T-helper 17 cell (primary cell): ENCODE measurements at places on chromosomes 4 and X. TPM values are rescaled to one million over a fixed set of nuclear protein-coding genes. Genes with fewer than 3 reads are reported as not detected.
A peak's percentile ranks its signal among the peaks of the same experiment; 100 is the strongest.

THOC2 gene
- total RNA-seq: 86.2 TPM

RAB28 gene
- total RNA-seq: 8.9 TPM

PPA2 gene
- 46.1 TPM for total RNA-seq

CENPVL3 gene
- total RNA-seq: not detected

NCAPG gene
- total RNA-seq: 1.2 TPM

TMEM187 gene
- total RNA-seq: 3.0 TPM

BTC gene
- total RNA-seq: not detected

- no peaks in the 10 kb centered on the region for H3K36me3 ChIP-seq
- H3K27ac ChIP-seq: no peak overlapping the region
- DNase-seq: no peak
Observed at GRCh38 chr4:127120441-127121090, 512.2 kb upstream of the INTU start.

- no peak for DNase-seq
- H3K4me3 ChIP-seq: no peak overlapping the region
- H3K36me3 ChIP-seq: no peaks in the 10 kb centered on the region
- no peaks in the 10 kb centered on the region for H3K27me3 ChIP-seq
- no peaks in the 10 kb centered on the region for H3K4me1 ChIP-seq
Observed at GRCh38 chr4:93437991-93438390, 390.6 kb upstream of the ATOH1 start.

DNA sequence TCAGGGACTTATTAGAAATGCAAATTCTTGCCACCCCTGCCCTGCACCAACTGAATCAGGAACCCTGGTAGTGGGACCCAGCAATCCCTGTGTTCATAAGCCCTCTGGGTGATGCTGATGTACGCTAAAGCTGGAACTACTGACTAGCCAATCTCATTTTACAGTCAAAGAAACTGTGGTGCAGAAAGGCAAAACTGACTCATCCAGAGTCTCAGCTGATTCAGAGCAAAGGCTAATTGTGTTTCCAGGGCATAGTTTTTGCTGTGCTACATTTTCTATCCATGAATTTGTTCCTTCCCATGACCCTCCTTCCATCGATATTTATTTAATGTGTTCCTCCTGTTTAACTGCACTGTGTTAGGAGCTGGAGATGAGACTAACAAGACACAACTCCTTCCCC, 207.5 kb downstream of the REPS2 start:
- no peak overlapping the region for H3K27ac ChIP-seq
- no peak overlapping the region for H3K4me3 ChIP-seq
- no peak for DNase-seq
- no peaks in the 10 kb centered on the region for H3K27me3 ChIP-seq
- H3K36me3 ChIP-seq: no peaks in the 10 kb centered on the region

GRCh38 chr4:156137679-156138473, 184.2 kb upstream of the CTSO start:
- no peak overlapping the region for H3K27ac ChIP-seq
- no peaks in the 10 kb centered on the region for H3K4me1 ChIP-seq
- DNase-seq: no peak
- no peaks in the 10 kb centered on the region for H3K27me3 ChIP-seq
- H3K4me3 ChIP-seq: no peak overlapping the region

DNA sequence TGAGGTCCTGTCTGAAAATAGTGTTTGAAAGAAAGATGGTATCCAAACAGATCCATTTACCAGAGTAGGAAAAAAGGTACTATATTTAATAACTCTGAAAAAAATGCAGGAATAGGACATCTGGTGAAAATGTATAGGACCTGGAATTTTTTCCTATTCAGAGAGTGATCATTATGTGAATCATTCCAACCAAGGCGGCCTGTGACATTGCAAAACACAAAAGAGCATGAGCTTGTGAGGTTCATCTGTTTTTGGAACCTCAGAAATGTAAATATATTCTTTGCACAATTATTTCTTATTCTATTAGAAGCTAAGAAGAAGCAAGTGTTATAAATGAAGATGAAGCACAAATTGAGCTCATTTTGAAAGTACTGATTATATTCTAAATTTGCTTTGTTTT, 2.0 kb downstream of the C4orf51 start:
- no peak for DNase-seq
- peaks cover 28% of the 10 kb centered on the region for H3K27me3 ChIP-seq
- H3K27ac ChIP-seq: no peak overlapping the region
- peaks cover 2% of the 10 kb centered on the region for H3K36me3 ChIP-seq
- no peaks in the 10 kb centered on the region for H3K4me1 ChIP-seq
- H3K4me3 ChIP-seq: no peak overlapping the region

GRCh38 chr4:70452946-70453345, 19.1 kb upstream of the MUC7 start:
- DNase-seq: no peak
- no peaks in the 10 kb centered on the region for H3K27me3 ChIP-seq
- no peaks in the 10 kb centered on the region for H3K4me1 ChIP-seq
- no peaks in the 10 kb centered on the region for H3K36me3 ChIP-seq

DNA sequence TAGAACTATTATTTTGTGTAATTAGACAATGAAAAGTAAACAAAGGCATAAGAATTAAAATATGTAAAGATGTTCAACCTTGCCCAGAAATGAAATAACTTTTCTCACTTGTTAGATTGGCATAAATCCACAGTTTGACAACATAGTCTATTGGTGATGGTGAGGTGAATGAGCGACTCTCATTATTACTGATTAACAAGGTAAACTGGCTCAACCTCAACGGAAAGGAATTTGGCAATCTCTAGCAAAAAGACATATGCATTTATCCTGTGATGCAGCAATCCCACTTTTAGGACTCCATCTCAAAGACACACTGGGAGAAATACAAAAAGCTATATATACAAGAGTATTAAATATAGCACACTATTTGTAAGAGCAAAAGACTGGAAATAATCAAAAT, 22.3 kb downstream of the UBA6 start:
- H3K4me1 ChIP-seq: no peaks in the 10 kb centered on the region
- no peak overlapping the region for H3K27ac ChIP-seq
- H3K36me3 ChIP-seq: peaks cover 7% of the 10 kb centered on the region
- no peak overlapping the region for H3K4me3 ChIP-seq
- no peak for DNase-seq

GRCh38 chr4:184818216-184818564, 7.6 kb downstream of the ACSL1 start:
- H3K4me1 ChIP-seq: peaks cover 29% of the 10 kb centered on the region
- no peaks in the 10 kb centered on the region for H3K36me3 ChIP-seq
- H3K27me3 ChIP-seq: no peaks in the 10 kb centered on the region
- DNase-seq: no peak
- H3K27ac ChIP-seq: no peak overlapping the region

- H3K27me3 ChIP-seq: peaks cover 11% of the 10 kb centered on the region
- H3K36me3 ChIP-seq: peaks cover 5% of the 10 kb centered on the region
- DNase-seq: no peak
- H3K27ac ChIP-seq: no peak overlapping the region
- H3K4me3 ChIP-seq: no peak overlapping the region
Observed at GRCh38 chrX:16140448-16140847, 17.1 kb downstream of the GRPR start.

- no peaks in the 10 kb centered on the region for H3K27me3 ChIP-seq
- H3K4me1 ChIP-seq: no peaks in the 10 kb centered on the region
- H3K4me3 ChIP-seq: no peak overlapping the region
- H3K36me3 ChIP-seq: no peaks in the 10 kb centered on the region
- DNase-seq: no peak
Observed at GRCh38 chr4:130574215-130574614, 1478.3 kb downstream of the C4orf33 start.

DNA sequence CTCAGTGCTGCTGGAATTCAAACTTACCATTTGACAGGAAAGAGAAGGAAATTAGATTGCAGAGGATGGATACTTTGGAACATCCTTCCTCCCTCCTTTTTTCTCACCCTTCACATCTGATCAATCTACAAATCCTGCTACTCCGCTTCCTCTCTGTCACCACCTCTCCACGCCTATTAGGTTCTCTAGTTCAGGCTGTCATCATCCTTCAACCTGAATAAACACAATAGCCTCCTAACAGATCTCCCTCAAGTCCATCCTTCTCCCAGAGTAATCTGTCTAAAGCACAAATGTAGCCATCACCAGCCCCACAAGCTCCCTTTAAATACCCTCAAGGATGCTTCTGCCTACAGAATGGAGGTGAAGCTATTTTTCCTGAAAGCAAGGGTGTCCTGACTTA, 20.0 kb upstream of the SLAIN2 start:
- H3K27me3 ChIP-seq: peaks cover 13% of the 10 kb centered on the region
- H3K4me3 ChIP-seq: no peak overlapping the region
- H3K4me1 ChIP-seq: no peaks in the 10 kb centered on the region
- no peak for DNase-seq
- H3K27ac ChIP-seq: peak overlapping the region; percentile 39
- no peaks in the 10 kb centered on the region for H3K36me3 ChIP-seq

GRCh38 chrX:28693101-28693500, 105.9 kb downstream of the IL1RAPL1 start:
- H3K4me1 ChIP-seq: no peaks in the 10 kb centered on the region
- no peak overlapping the region for H3K27ac ChIP-seq
- no peak overlapping the region for H3K4me3 ChIP-seq
- no peaks in the 10 kb centered on the region for H3K27me3 ChIP-seq
- no peaks in the 10 kb centered on the region for H3K36me3 ChIP-seq
- no peak for DNase-seq

DNA sequence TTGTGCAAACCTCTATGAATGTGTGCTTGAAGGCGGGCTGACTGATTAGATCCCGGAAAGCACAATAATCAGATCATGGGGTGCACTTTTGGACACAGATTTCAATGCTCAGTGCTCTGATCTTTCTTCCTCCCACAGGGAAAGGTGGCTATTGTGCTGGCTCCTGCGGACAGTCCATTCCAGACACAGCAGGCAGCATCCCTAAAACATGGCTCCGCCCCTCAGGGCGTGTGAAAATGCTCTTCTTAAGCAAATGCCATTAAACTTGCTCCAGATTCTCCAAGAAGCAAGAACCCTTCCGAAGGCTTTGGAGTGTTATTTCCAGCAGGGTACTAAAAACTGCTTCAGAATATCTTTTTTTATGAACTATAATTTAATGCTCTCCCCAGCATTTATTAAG, 100.0 kb downstream of the SLC2A9 start:
- no peak overlapping the region for H3K27ac ChIP-seq
- no peak for DNase-seq
- H3K27me3 ChIP-seq: peaks cover 10% of the 10 kb centered on the region

- H3K27me3 ChIP-seq: no peaks in the 10 kb centered on the region
- H3K4me1 ChIP-seq: no peaks in the 10 kb centered on the region
- no peaks in the 10 kb centered on the region for H3K36me3 ChIP-seq
Observed at GRCh38 chrX:109327251-109327650, 154.6 kb downstream of the GUCY2F start.

GRCh38 chrX:63761639-63762038, 23.4 kb downstream of the ARHGEF9 start:
- H3K4me3 ChIP-seq: no peak overlapping the region
- H3K27ac ChIP-seq: no peak overlapping the region
- no peaks in the 10 kb centered on the region for H3K27me3 ChIP-seq
- H3K4me1 ChIP-seq: no peaks in the 10 kb centered on the region

GRCh38 chr4:52350926-52351325, 299.8 kb downstream of the SPATA18 start:
- no peak overlapping the region for H3K27ac ChIP-seq
- DNase-seq: no peak
- no peak overlapping the region for H3K4me3 ChIP-seq
- H3K4me1 ChIP-seq: no peaks in the 10 kb centered on the region

- no peaks in the 10 kb centered on the region for H3K27me3 ChIP-seq
- no peaks in the 10 kb centered on the region for H3K4me1 ChIP-seq
- no peaks in the 10 kb centered on the region for H3K36me3 ChIP-seq
Observed at GRCh38 chr4:116358633-116359222, 726.6 kb downstream of the TRAM1L1 start.

DNA sequence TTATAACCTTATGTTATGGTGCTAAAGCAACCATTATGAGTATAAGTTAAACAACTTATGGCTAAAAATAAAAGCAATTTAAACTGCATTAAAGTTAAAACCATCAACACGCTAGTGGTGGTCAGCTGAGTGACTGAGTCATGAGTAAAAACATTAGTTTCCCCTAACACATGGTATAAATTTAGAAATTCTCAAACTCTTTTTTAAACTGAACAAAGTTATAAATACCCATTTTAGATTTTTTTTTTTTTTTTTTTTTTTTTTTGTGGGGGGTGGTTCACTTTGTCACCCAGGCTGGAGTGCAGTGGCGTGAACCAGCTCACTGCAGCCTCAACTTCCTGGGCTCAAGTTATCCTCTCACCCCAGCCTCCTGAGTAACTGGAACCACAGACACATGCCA, 5.4 kb upstream of the BBS7 start:
- no peak for DNase-seq
- H3K36me3 ChIP-seq: no peaks in the 10 kb centered on the region
- no peak overlapping the region for H3K27ac ChIP-seq

- DNase-seq: no peak
- no peaks in the 10 kb centered on the region for H3K4me1 ChIP-seq
- H3K36me3 ChIP-seq: no peaks in the 10 kb centered on the region
- no peak overlapping the region for H3K4me3 ChIP-seq
- H3K27me3 ChIP-seq: no peaks in the 10 kb centered on the region
Observed at GRCh38 chrX:41043196-41043595, 42.0 kb upstream of the USP9X start.

DNA sequence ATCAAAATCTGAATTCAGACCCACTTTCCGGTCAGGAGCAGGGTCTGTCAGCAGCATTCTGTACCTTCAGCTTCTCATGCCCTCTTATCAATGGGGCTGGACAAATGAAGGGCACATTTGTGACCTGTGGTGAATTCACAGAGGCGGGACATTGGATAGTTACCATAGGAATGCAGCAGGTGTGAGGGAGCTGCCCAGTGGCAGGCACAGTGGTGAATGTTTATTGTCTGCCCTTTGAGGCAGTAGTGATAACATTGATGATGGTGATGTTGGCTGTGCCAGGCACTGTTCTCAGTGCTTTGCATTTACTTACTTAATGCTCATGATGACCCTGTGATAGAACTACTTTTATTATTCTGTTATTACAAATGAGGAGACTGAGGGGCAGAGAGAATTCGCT, 101.2 kb upstream of the KIT start:
- no peak for DNase-seq
- H3K4me3 ChIP-seq: no peak overlapping the region
- H3K27me3 ChIP-seq: peaks cover 17% of the 10 kb centered on the region
- no peaks in the 10 kb centered on the region for H3K36me3 ChIP-seq
- H3K27ac ChIP-seq: no peak overlapping the region
- no peaks in the 10 kb centered on the region for H3K4me1 ChIP-seq
